Activated CD8-positive, alpha-beta memory T cell treated with anti-CD3 and anti-CD28 coated beads for 4 hours (primary cell): ENCODE measurements at places on chromosomes 2 and 18.

- DNase-seq = no peak
Observed at GRCh38 chr2:168422584-168422983, 33.5 kb upstream of the CERS6 start.

- DNase-seq = no peak
Observed at GRCh38 chr2:207337234-207338219, 171.8 kb upstream of the KLF7 start.

DNA sequence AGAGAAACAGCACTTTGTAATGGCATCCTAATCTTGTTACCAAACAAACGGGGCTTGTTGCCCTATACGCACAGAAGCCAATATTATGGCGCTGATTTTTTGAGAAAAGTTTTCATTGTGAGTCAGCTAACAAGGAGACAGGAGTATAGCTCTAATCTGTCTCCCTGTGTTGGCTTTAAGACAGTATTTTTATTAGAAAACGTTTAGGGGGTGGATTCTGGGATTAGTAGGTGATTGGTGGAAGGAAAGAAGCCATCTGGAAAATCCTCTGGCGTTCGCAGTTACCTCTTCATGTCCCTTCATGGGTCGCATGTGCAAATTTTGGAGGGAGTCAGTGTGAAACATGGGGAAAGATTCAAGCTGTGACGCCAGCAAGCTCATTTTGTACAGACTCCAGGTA is 698 bp upstream of the TMEM237 start:
- DNase-seq = no peak

- no peak for DNase-seq
Observed at GRCh38 chr18:64055019-64055418, 85.1 kb downstream of the SERPINB8 start.

DNA sequence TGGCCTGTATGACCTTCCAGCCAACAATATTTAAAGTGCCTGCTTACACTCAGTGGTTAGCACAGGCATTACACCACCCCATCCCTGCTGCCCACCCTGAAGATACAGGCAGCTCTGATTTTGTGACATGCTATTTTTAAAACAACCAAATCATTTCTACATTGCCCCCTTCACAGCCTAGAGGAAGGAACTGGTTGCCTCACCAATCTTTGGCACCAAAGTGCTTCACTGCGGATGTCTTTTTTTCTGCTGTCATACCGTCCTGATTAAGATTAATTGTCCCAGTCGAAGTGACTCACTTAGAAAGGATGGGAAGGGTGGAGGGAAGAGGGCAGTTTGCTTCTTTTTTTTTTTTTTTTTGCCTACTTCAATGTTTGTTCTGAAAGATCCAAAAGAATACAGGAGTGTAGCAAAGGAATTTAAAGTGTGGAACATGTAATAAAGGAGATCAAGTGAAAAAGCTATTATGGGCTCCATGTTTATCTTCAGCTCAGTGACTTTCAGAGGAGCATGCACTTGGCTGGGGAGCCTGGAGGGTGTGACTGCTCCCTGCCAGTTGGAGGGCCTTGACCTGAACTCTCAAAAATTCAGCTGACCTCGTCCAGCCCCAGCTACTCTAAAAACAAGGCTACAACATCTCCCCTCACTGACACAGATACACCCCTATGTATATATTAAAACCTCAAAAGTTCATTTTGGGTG is 501.1 kb upstream of the TNP1 start:
- no peak for DNase-seq

- DNase-seq = no peak
Observed at GRCh38 chr2:22078701-22079100, 954.9 kb downstream of the TDRD15 start.

DNA sequence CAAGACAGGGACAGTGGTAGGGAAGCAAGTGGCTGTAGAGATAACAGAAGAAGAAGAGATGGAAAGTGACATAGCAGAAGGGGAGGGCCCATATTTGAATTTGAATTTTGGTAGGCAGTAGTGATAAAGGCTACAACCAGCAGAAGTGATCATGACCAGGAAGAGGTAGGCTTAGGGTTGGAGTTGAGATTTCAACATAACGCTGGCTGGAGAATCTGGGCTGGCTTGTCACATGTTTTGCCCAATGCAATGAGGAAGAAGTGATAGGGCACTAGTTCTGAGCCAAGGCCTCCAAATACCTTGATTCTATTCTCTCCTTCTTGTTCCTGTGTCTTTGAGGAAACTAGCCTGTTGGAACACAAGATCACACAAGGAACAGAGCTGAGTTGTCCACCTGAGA is 69.4 kb downstream of the SCG2 start:
- DNase-seq = no peak
